ENCODE measurements at places on chromosomes 5 and 9.

DNA sequence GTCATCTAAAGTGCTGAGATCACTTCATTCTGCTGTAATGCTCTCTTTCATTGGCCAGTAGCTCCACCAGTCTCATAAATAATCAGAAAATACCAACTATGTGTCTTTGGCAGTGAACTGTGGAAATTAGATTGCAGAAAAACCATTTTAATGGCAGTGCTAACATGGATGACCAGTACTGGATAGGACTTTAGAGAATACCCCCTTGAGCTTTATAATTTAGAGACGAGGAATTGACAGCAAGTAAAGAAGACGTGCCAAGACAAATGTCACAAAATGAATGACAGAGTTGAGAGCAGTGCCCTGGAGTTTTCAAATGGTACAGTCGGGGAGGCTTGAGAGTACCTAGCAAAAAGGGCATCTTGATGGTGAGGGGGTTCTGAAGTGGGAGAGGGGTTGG, 5.8 kb downstream of the MSANTD3 start:
- DNase-seq: no peak

DNA sequence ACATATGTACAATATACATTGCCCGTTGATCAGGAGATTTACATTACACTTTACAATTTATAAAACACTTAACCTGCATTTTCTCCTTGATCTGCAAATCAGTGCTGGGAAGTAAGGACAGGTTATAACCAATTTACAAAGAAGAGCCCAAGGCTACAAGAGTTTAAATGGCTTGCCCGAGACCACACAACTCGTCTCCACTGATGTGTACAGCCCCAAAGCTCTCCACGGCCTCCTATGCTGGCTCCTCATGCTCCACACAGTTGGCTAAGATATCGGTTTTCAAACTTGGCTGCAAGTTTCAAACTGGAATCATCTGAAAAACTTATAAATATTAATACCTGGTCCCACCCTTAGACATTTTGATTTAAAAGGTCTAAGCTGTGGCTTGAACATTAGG, 10.3 kb downstream of the ACTL7B start:
- no peak for DNase-seq

- no peak for DNase-seq
These were observed 176.7 kb upstream of the DMAC1 start for GRCh38 chr9:7976167-7976755.

GRCh38 chr9:117796681-117797080, 92.5 kb downstream of the TLR4 start:
- DNase-seq: no peak

- DNase-seq: no peak
These were observed 1.2 kb downstream of the GLRX start for GRCh38 chr5:95821110-95822021.

- no peak for DNase-seq
These were observed 30.0 kb upstream of the CAMLG start for GRCh38 chr5:134708301-134708700.

GRCh38 chr9:8489835-8490234, 690.3 kb upstream of the DMAC1 start:
- no peak for DNase-seq

GRCh38 chr5:82422001-82422740, 144.0 kb upstream of the RPS23 start:
- no peak for DNase-seq

GRCh38 chr5:50864466-50864865, 198.0 kb downstream of the PARP8 start:
- no peak for DNase-seq

DNA sequence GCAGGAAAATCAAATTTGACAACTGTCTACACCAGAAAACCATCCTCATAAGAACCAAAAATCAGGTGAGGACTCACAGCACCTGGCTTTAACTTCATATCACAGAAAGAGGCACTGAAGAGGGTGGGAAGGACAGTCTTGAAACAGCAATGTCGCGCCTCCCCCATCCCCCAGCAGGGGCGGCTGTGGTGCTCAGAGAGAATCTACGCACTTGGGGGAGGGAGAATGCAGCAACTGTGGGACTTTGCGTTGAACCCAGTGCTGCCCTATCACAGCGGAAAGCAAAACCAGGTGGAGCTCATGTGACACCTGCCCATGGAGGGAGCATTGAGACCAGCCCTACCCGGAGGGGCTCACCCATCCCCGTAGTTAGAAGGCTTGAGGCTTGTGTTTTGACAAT, 191.8 kb downstream of the MSX2 start:
- DNase-seq: no peak

GRCh38 chr5:79699763-79700400, 10.2 kb downstream of the CMYA5 start:
- DNase-seq: no peak

DNA sequence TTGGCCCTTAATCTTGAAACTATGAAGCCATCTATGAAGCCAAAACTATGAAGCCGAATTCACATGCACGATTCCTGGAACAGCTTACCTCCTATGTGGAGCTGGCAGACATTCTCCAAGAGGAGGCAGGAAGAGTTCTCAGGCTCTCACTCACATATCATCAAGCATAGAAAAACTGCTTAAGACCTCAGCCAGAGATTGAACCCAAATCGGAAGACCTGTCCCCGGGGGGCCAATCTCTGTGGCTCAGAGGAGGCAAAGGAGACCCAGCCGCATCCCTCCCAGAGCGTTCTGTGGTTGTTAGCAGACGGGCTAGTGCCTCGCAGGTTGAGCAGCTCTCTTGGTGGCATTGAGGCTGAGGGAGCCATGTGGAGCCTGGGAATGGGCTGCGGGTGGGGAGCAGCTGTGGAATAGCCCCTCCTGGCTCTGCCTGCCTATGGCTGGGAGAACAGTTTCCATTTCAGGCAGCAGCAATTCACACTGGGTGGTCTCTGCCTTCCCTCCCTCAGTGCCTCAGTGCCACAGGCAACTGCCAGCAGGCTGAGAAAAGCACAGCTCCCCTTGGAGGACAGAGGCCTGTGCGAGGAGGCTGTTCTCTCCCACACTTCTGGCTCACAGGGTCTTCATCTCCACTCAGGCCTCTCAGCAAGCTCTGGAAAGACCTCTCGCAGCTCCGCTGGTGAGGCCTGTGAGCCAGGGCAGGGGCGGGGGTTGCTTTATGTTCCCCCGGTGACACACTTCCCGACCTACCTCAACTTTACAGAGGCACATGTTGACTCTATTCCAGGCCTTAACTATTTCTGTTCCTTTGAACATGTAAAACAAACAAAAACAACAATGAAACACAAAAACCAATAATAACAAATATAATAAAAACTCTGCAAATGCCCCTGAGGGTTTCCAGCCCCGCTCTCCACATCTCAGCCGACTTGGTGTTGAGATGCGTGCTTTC, 17.4 kb upstream of the TMEM174 start:
- no peak for DNase-seq

GRCh38 chr9:93962017-93962416, 6.9 kb upstream of the BARX1 start:
- no peak for DNase-seq

GRCh38 chr5:76084496-76085242, 1.5 kb downstream of the SV2C start:
- no peak for DNase-seq

DNA sequence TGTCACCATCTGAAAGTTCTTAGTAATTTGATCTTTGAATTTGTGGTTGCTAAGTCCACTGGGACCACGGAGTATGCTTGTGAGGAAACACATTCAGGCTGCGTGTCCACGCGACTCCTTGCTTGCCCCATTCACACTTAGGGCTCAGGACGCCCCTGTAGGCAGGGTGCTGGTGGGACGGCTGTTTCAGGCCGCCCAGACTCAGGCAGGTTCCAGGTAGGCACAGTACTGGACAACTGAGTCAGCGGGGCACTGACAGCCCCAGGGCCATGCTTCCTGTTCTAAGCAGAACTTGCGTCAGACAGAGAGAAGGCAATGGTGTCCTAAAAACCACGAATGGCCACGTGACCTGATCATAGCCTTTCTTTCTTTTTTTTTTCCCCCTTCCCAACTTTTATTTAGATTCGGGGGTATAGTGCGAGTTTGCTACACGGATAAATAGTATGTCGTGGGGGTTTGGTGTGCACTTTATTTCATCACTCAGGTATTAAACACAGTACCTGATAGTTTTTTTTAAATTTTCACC, 7.7 kb upstream of the RASGEF1C start:
- no peak for DNase-seq

DNA sequence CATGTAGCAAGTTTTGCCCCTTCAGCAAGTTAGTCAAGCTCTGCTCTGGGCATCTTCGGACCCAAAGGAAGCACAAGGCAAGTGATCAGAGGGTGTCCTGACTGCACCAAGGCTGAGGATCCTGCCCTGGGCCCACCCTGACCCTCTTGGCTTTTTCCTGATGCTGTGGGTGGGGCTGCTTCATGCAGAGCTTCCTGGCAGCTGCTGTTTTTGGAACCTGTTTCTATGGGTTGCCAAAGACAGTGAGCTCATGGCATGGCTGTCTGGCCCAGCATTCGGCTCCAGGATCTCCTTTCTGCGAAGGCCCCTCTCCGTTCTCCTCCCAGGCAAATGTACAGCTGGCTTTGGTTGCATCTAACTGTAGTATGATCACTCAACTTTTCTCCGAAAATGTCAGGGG, 497.9 kb downstream of the ARHGEF28 start:
- peak; percentile 41 for DNase-seq

DNA sequence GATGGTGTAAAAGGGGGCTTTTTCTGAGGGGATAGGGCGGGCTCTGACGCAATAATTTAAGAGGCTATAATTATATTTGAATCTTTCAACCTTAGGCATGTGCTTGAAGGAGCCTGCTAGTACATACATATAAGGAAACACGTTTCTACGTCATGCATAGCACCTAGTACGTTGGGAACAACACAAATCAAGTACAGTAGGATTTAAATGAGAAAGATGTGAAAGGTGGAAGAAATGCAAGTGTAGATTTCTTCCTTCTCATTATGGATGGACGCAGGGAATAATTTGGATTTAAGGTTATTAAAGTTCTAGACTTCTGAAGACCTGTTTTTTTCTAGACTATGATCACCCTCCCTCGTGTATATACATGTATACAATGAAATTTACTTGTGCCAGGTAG, 927 bp upstream of the CDO1 start:
- no peak for DNase-seq

DNA sequence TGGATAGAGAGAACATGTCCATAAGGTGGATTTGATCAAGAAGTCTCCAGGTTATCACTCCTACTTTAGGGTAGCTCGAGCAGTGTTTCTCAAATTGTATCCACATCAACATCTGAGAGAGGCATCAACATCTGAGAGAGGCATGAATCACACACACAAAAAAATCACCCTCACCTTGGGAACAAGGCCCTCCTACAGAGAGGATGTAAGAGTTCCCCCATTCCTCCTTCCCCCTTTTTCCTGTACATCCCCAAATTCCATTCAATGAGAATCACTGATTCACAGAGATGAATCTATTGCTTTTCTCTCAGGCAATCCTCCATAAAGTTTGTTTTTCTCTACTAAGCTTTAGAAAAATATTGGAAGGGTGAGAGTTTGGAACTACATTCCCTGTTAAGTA, 233.4 kb upstream of the CDH6 start:
- no peak for DNase-seq

- DNase-seq: no peak
These were observed 38.8 kb downstream of the EHMT1 start for GRCh38 chr9:137657606-137658005.

DNA sequence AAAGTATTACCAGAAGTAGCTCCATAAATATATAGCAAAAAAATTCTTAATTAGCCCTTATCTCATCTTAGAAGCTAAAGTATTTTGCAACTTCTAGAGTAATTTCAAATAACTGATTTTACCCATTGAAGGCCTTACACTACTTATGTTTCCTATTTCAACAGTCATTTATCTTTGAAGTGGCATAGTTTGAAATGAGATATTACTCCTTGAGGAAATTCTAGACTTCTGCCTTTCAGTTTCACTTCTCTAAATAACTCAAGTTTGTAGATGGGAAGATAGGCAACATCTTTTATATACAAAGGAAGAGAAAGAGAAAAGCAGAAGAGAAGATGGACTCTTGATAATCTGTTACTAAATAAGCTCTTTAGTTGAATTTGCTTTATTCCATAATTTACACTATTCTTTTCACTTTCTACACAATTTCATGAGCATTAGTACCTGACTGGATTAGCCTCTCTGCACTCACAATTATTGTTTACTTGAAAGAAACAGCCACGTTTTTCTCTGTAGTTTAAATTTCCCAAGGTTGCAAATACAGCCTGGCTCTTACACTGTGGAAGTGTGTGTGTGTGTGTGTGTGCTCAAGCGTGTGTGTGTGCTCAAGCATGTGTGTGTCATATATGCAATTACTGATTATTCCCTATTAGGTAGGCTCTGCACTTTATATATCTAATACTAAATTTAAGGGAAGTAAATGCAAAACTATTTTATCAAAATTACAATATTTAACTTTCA, 60.6 kb upstream of the EMB start:
- DNase-seq: no peak

- DNase-seq: no peak
These were observed 328.6 kb upstream of the NUDT12 start for GRCh38 chr5:103891151-103891550.

DNA sequence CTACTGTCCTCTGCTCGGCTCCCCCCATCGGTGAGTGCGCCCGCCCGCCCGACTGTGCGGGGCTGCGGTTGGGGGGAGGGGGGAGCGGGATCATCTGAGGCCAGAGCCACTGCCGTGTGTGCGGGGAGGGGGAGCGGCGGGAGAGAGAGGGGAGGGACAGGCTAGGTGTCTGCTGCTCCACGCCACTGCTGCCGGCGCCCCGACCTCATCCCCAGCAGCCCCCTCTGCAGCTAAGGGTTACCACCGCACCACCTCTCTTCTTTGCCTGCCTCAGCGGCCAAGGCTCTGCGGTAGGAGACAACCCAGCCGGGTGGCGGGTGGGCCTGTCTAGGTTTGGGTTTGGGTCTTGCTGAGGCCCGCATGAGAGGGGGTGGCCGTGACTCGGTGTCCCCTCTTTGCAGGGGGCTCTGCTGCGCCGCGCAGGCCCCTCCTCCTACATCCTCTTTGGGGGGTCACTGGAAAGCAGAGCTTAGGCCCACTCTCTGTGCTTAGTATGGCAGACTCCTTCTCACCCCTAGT, 670 bp upstream of the PURA start:
- no peak for DNase-seq

DNA sequence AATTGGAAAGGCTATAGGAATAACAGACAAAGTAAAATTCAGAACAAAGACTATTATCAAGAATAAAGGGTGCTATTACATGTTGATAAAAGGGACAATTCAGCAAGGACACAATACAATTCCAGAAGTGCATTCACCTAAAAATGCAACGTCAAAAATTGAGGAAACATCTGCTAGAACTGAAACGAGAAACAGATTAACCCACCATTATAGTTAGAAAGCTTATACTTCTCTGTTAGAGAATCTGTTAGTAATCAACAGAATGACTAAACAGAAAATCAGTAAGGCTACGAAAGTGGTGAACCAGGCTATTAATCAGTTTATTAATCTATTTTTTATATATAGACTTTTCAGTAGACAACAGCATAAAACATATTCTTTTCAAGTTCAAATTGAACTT, 14.8 kb downstream of the FCN1 start:
- no peak for DNase-seq

- no peak for DNase-seq
These were observed 13.9 kb downstream of the REXO4 start for GRCh38 chr9:133403766-133404453.
